ENCODE measurements at places on chromosomes 11 and 22.
A peak's percentile ranks its signal among the peaks of the same experiment; 100 is the strongest.

GRCh38 chr22:35212009-35212408 is 45.3 kb upstream of the HMGXB4 start:
- no peak for DNase-seq

DNA sequence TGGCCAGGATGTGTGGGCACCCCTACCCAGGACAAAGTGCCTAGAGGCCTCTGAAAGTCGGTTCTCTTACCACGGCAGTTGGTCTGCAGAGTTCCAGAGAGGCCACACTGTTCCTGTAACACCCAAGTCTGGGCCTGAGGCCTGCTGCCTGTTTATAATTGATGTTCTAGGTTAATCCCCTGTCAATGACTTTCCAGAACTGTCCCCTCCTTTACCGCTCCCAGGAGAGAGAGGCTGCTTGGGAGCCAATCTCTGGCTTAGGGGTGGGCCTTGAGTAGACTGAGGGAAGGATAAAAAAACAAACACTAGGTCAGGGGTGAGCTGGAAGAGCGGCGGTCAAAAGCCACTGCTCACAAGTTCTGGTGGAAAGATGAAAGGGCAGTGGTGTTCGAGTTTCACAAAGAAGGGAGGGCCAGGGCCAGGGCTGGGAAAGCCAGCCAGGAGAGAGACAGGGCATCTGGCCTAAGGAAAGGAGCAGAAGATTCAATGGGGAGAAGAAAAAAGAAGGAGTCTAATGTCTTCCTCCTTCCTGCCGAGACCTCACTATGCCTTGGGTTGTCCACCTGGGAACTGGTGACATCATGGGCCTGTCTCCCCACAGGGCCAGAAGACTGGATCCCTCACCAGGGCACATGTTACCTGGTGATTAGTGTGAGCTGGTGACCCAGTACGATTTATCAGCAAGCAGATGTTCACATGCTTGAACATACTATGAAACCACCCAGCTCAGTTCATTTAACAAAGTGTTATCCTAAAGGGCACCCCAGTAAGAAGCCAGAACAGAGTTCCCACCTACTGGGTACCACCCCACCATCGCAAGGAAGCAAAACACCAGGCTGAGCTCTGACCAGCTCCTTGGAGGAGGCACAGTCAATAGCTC is 50.2 kb downstream of the PC start:
- DNase-seq: no peak

DNA sequence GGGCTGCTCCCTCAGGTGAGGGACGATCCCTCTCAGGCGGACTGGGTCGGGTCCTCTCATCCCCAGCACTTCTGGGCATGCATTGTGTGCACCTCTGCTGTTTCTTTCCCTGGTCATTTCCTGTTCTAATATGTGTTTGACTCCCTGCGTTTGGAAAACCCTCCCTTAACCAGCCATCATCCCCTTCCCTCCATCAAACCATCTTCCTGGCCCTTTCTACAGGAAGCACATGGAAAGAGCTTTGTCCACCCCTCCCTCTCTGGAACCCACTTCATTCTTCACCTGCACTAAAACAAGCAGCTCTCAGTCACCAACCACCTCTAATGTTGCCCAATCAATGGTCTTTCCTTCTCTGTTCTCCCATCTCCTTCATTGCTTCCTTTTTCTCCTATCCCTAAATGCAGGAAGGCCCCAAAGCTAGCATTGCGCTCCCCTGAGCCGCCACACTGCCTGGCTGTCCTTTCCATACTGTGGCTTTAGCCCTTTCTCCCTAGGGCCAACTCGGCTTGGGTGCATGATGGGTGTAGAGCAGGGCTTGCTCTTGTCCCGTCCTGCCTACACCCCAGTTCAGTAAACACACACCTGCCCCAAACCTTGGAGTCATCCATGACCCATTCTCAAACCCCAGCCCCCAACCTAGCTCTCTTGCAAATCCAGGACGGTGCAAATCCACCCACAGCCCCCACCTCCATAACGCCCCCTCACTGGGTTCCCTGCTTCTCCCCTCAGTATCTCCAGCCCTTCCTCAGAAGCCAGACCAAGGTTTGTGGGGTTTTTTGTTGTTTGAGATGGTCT is 5.4 kb upstream of the GAS2L1 start:
- DNase-seq: peak; percentile 18

- no peak for DNase-seq
Observed at GRCh38 chr11:76355172-76355571, 25.8 kb downstream of the THAP12 start.

DNA sequence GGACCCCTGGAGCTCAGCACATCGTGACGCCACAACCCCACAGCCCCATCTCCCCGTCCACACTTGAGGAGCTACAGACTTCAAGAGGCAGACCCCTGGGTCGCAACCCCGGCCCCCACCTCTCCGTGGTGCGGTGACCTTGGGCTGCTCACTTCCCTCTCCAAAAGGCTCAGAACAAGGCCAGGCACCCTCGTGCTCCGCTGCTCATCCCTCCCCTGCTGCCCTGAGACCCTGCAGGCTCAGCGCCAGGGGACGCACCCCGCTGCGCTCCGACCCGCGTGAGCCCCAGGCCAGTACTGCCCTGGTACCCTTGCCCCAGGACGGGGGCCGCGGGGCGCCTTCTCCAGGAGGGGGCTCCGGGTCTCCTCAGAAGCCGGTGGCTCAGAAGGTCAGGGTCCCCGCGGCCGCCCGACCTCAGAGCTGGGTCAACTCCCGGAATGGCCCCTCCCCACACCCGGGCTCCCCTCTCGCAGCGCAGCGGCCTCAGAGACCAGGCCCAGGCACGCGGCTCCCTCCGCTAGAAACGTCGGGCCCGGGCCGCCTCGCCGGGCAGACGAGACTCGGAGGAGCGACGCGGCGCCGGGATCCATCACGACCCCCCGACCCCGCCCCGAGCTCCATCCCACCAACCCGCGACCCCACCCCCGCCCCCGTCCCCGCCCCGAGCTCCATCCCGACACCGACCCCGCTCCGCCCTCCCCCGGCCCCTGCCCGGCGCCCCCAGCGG is 563 bp downstream of the GATD1 start:
- DNase-seq: no peak

GRCh38 chr11:107859459-107860239 is 1.1 kb upstream of the SLC35F2 start:
- DNase-seq: peak; percentile 31

DNA sequence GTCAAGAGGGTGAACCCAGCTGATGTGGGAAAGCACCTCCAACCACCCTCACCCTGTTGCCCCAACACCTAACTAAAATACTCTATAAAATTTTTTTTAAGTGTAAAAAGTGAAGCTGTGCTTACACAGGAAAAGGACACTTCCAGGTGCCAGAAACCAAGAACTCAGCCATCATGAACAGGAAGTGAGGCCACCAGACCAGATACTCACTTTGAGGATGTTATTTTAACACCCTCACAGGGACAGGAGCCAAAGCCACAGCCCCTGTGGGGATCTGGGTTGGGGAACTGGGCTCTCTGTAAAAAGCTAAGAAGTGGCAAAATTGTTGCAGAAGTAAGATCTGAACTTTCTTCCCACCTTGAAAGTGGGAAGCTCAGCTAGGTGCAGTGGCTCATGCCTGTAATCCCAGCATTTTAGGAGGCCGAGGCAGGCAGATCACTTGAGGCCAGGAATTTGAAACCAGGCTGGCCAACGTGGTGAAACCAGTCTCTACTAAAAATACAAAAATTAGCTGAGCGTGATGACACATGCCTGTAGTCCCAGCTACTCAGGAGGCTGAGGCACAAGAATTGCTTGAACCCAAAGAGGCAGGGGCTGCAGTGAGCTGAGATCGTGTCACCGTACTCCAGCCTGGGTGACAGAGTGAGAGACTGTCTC is 3.8 kb downstream of the RSPH14 start:
- DNase-seq: no peak

DNA sequence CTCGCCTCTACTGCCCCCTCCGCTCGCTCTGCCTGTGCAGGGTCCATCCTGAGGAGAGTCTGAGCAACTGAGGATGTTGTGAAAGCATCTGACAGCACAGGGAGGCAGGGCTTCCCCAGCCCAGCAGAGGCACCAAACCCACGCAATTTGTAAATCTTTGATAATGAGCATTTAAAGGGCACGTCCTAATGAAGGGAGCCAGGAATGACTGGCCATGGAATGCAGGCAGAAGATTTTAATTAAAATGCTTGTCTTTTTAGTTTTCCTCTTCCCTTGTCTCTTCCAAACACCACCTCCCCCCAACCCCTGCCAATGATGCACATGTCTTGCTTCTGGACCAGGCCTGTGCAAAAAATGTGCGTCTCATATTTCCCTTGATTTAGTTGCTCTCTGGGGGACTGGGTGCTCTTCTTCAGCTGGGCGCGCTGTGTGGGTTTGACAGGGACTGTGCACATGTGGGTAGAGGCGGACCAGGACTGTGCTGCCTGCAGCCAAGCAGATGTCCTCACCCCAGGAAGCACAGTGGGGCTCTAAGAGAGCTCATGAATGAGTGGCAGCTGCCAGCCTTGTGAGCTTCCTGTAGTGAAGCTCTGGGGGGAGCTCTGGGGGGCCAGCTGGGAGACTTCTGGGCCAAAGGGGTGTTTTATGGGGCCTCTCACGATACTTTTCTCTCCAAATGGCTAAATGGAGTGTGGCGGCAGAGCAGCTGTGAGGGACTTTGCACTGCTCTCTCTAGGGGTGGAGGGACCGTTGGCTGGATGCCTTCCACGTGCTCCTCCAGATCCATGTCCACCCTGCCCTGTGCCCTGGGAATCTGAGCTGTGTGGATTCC is 273.5 kb downstream of the ST3GAL4 start:
- no peak for DNase-seq

DNA sequence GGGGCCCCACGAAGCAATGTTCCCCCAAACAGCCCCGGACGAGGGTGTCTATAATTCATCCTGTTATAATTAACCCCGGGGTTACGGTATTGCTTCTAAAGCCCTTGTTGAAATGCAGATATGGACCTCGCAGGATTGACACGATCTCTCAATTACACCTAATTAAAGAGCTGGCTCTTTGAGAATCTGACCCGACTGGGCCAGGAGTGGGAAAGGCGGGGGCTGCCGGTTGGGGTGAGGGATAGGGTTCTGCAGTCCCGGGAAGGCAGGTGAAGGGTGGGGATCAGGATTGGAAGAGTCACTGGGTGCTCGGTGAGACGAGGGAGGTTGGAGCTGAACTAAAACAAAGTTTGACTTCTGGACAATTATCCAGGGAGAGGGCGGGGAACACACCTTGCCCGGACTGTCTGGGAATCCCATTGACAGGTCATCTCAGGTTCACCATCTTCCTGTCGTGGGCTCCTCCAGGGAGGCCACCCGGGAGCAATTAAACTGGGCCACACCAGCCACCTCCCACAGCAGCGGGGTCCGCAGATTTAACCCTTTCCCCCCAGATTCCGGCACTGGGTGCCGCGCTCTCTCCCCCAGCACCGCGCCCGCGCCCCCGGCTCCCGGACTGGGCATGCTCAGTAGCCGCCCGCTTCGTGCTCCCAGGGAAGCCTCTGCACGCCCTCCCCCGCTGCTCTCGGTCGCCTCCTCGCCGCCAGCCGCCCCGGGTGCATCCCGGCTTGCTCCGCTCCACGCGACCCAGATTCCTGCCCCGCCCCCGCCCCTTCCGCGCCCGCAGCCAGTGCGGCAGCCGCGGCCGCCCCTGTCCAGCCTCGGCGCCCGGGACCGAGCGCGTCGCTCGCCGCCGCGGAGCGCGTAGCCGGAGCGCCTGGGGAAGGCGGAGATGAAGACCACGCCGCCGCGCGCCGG is at the start of gene ELMOD1:
ELMOD1 (plus strand) TSS at position 688 of the 918 bp plus-strand sequence. CDS start 27,043 bp downstream, outside the sequence.
- peak; percentile 33 for DNase-seq

- DNase-seq: no peak
Observed at GRCh38 chr11:66886671-66887221, 29.9 kb downstream of the LRFN4 start.

DNA sequence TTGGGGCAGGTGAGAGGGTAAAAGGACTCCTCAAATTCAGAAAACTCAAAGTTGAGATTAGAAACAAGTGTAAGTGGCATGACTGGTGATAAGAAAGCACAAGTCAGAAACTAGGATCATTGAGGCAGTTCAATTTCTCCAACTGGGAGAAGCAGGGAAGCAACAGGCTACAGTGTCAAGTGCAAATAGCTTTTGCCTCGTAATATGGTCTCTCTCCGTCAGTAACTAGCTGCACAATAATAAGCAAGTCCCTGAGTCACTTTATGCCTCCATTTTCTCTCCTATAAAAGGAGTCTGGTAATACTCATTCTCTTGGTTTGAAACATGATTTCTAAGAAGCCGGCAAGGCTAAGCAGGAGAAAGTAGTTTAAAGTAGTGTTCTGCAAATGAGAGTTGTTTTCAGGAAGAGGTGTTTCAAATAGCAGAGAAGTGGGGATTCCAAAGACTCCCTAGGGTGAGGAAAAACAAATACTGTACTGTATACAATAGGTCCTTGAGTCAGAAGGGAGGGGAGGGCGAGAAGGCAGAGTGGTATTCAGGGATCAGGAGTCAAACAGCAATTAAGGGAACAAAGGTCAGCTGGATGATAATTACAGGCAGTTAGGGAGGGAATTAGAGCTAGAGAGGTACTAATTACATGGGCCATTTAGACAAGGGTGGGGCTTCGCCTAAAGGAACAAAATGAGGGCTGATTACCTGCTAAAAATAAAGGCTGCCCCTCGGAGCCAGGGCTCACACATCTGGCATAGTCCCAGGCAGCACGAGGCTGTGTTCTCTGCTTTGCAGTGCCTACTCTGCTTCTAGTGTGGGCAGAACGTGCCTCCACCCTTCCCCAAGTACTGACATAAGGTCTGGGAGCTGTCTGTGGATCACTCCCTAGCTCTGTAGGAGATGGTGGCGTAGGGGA is 96.0 kb upstream of the BDNF start:
- no peak for DNase-seq

DNA sequence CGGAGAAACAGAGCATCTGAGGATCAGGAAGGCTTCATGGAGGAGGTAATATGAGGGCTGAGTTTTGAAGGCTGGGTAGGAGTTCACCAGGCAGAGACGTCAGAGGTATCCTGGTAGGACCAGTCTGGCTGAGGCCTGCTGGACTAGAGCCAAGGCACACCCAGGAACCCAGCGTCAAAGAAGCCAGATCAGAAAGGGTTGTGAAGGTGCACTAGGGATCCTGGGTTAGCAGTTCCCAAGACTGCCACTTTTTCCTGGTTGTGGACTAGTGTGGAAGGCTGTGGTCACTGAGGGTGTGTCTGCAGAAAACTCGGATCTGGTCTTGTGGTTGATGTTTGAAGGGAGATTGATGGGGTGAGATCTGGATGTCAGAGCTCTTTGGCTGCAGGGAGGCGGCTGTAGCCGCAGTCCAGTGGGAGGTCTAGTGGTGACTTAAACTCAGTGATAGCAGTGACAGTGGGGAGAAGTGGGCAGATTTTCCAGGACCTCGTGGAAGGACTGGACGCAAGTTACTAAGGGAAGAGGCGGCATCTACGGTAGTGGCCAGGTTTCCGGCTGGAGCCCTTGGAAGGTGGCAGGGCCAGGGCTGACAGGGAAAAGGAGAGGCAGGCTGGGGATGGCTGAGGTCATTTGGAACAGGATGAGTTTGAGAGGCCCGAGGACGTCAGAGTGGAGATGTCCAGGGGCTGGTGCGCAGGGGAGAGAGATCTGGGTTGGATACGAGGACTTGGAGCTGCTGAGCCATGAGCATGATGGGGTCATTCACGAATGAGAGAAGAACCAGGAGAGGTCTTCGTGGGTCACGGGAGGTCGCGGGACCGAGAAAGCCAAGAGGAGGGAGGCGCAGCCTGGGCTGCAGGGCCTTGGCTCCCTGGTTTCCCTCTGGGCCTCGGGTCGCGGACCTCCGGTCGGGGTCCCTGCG is 10.9 kb downstream of the RELA start:
- no peak for DNase-seq

GRCh38 chr11:14644226-14645014 is 816 bp downstream of the PDE3B start:
- DNase-seq: peak; percentile 41

GRCh38 chr11:102729849-102730815 is 5.4 kb upstream of the MMP8 start:
- no peak for DNase-seq

- DNase-seq: no peak
Observed at GRCh38 chr11:19970944-19971343, 189.3 kb downstream of the DBX1 start.

All from stimulated activated CD4-positive, alpha-beta T cell treated with anti-CD3 and anti-CD28 coated beads, Interleukin-12 subunit alpha, Interleukin-12 subunit beta, amount 100 ng/mL, for 4 hours (primary cell).